ENCODE measurements at places on chromosomes 7 and 10.
A peak's percentile ranks its signal among the peaks of the same experiment; 100 is the strongest.

GRCh38 chr7:126686474-126686873 is 566.3 kb downstream of the GRM8 start:
- no peak for DNase-seq

DNA sequence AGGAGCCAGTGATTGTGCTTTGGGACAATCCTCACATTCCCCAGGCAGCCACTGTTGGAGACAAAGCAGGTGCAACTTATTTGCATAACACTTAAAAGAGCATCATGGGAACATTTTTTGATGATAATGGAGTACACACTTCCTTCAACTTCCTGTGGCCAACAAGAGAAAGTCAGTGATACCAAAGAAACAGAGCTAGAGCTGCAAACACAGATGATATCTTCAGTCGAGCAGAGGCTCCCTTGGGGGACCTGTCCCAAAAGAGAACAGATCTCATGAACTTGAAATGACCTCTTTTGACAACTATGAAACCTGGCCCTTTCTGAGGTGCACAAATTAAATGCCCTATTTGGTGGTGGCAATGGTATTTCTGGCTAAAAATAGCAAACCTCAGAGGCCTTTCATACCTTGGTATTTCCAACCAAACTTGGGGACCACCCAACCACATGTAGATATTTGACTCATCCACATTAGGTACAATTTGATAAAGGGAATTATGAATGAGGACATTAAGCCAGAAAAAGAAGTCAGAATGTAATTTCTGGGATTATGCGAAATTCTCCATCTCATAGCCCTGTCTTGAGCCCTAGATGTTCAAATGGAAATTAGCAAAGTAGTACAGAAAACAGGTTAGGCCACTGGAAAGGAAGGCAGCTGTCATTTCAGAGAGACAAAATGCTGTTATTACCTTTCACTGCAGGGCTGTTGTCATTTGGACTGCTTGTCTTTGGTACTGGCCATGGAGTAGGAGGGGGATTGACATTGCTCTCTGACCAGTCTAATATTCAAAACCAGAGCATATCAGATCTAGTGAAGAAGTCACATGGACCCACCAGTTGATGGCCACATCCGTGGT is 146.2 kb downstream of the ICA1 start:
- peak; percentile 68 for DNase-seq

- no peak for DNase-seq
Observed at GRCh38 chr7:12685550-12685949, 1.9 kb upstream of the ARL4A start.

DNA sequence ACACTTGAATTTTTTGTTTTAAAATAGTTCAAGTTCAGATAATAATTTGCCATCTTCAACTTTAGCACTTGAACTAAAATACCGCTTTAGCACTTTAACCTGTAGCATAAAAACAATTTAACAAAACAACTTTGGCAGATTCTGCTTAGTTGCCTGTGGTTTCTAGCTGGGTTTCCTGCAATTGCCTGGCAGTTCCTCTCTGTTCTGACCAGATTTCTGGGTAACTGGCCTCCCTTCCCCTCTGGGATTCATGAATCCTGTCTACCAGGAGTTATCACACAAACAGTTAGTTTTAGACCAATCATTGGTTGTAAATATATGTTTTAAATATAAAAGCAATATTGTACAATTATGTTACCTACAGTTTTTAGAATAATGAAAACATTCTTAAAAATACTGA is 89.8 kb upstream of the HDAC9 start:
- no peak for DNase-seq

DNA sequence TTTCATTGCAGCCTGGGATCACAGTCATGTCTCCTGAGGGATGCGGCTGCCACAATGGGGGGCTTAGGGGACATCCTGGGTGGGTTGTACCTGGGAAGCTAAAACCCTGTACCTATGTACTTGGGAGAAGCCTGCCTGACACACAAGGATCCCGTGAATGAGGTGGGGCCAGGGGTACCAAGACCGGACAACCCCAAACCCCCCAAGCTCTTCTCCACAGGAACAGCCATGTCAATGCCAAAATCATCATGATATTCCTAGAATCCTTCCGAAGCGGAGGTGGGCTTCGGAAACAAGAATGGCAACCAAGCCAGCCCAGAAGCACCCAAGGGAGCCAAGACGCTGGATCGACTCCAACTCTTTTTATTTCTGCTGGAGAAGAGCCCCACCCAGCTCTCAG is 260.3 kb upstream of the TCERG1L start:
- no peak for DNase-seq

- DNase-seq: no peak
Observed at GRCh38 chr7:142384493-142384922, 126.7 kb upstream of the PRSS58 start.

- no peak for DNase-seq
Observed at GRCh38 chr7:131844369-131844768, 287.9 kb upstream of the PODXL start.

GRCh38 chr10:71285180-71285545 is 33.9 kb upstream of the SLC29A3 start:
- peak; percentile 86 for DNase-seq

GRCh38 chr7:44335184-44335583 is 9.8 kb upstream of the CAMK2B start:
- DNase-seq: no peak

Measured in GM13977 (cell line).